ENCODE measurements at places on chromosomes 2 and 18. TPM values are rescaled to one million over a fixed set of nuclear protein-coding genes. Genes with fewer than 3 reads are reported as not detected.

DNA sequence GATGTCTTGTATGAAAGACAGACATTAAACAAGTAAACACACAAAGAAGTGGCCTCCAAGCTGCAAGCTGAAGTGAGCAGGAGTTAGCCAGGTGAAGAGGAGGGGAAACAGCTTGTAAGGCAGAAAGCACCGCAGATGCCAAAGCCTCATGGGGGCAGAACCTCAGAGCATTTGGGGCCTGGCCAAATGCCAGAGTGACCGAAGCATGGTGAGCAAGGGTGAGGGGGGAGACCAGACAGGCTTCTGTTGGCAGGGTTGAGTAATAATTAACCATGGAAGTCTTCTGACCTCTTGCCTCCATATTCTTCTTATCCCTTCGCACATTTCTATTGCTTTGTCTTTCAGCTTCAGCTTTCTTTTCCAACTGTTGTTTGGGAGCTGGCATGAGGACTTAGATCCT, 5.6 kb downstream of the QPCT start:
- DNase-seq: no peak

DNA sequence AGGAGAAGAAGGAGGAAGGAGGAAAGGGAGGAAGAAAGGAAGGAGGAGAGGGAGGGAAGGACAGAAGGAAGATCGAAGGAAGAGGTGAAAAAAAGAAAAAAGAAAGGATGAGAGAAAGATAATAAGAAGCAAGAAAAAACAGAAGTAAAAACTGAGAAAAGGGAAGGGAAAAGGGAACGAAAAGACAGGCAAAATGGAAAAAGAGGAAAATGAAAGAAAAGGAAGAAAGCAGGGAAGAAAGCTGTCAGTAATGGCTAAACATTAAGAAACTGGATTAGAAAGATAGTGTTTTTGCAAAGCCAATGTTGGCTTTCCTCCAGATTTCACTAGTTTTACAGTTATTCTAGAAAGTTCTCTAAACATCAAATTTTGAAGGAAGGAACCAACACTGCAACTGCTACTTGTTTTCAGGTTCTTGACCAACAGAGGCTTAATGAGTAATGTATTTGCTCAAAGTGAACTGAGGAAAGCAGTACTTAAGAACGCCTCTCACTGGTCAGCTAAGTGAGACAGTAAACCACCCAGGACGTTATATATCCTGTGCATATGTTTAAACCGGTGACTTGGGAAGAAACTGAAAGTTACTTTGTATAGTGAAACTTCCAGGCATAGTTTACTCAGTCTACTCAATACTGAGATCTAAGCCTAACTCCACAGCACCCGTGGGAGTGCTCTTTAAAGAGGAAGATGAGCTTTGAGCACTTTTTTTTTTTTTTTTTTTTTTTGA, 286.2 kb upstream of the TRIB2 start:
- DNase-seq: no peak

Gene TFPI
- total RNA-seq: 88.5 TPM

GRCh38 chr2:101874069-101874468, 117.7 kb upstream of the IL1R2 start:
- DNase-seq: no peak

GRCh38 chr2:28354920-28355520, 37.6 kb upstream of the FOSL2 start:
- no peak for DNase-seq

- DNase-seq: no peak
Observed at GRCh38 chr2:230156782-230157699, 62.7 kb downstream of the SP110 start.

Gene AGXT
- total RNA-seq: not detected

- no peak for DNase-seq
Observed at GRCh38 chr2:7758073-7758759, 841.0 kb downstream of the RNF144A start.

DNA sequence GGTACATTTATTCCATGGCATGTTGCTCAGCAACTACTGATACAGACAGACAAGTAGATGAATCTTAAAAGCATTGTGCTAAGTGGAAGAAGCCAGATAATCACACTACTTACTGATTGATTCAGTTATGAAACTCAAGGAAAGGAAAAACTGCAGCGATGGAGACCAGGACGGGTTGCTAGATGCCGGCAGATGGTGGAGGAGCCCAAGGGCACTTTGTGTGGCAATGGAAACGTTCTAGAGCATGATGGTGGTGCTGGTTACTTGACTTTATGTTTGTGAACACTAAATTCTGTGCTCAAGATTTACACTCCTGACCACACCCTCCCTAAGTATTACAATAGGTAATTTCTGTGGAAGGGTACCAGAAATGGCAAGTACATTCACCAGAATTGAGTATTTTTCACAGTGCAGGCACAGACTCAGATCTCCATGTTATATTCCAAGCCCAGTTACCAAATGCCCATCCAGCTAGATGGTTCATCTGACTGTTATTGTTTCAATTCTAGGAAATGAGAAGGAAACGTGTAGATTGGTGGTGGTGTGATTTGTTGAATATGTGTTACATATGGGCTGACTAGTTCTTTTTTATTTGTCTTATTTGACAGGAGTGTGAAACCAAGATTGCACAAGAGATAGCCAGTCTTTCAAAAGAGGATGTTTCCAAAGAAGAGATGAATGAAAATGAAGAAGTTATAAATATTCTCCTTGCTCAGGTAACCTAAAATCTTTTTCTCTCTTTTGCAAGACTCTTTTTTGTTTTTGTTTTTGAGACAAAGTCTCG, 55.1 kb downstream of the RALBP1 start:
- DNase-seq: no peak

DNA sequence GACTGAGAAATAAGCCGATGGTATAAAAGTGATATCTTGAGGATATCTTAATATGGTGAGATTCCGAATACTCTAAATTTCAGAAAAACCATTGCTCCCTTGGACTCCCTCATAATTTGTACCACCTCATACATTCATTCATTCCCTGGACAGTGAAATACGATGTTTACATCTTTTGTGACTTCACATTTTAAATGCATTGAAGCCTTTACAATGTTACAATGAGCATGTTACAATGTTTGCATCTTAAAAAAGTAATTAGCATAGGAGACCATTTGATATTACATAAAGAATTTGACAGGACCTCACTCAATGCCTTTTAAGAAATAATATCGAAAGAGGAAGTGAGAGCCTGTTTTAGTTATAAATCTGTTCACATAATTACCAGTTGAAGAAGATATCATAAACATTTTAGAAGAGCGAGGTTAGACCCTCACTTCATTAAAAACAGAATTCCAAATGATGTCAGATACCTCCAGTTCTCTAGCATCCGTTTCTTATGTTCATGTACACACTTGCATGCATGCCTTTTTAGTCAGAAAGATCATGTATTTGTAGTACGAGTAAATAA, 372.0 kb downstream of the ARHGAP15 start:
- DNase-seq: no peak

GRCh38 chr2:11346023-11346482, 1.6 kb upstream of the ROCK2 start:
- no peak for DNase-seq

GRCh38 chr2:161995553-161996016, 78.4 kb downstream of the DPP4 start:
- DNase-seq: no peak

GRCh38 chr2:205713086-205713485, 30.8 kb downstream of the NRP2 start:
- DNase-seq: no peak

GRCh38 chr2:186664385-186665043, 29.3 kb upstream of the FAM171B start:
- DNase-seq: no peak

- DNase-seq: peak; percentile 61
Observed at GRCh38 chr2:112627060-112628040, 18.4 kb upstream of the SLC20A1 start.

Gene RAPGEF4
- 5.2 TPM for total RNA-seq

GRCh38 chr2:88626171-88627054, 851 bp downstream of the EIF2AK3 start:
- DNase-seq: peak; percentile 10

DNA sequence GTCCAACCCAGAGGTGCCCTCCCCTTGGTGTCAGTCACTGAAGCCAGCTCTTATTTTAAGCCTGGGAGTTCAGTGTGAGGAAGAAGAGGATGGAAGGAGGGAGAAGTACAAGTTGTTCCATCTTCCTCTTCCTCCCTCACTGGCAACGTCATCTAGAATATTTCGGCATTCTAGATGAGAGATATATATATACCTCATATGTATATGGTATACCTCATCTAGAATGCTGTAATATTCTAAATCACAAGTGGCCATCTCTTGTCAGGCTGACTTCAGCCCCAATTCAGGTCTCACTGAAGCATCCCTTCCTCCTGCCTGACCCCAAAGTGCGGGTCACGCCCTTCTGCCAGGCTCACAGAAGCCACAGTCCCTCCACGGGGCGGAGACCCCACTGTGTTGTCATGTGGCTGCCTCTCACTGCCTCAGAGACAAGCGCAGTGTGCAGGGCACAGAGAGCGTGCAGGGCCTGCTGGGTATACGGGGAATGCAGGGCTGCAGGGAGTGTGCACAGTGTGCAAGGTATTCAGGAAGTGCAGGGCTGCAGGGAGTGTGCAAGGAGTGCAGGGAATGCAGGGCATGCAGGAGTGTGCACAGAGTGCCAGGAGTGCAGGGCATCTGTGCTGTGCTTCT, 32.8 kb upstream of the B3GNT7 start:
- DNase-seq: no peak

- no peak for DNase-seq
Observed at GRCh38 chr2:44616667-44617155, 255.0 kb downstream of the CAMKMT start.

Measured in tibial nerve (tissue), 4 donors.